ENCODE measurements at places on chromosomes 5 and 9. TPM values are rescaled to one million over a fixed set of nuclear protein-coding genes. Genes with fewer than 3 reads are reported as not detected.

The GABRA1 gene
- not detected for total RNA-seq

The HMCN2 gene
- under 0.01 TPM for total RNA-seq

The BAAT gene
- total RNA-seq: not detected

The APBA1 gene
- 21.0 TPM for total RNA-seq

The PPP3R2 gene
- total RNA-seq: not detected

Data from smooth muscle cell of trachea (primary cell).